AG09319 (cell line): ENCODE measurements at places on chromosomes 13 and 19.

DNA sequence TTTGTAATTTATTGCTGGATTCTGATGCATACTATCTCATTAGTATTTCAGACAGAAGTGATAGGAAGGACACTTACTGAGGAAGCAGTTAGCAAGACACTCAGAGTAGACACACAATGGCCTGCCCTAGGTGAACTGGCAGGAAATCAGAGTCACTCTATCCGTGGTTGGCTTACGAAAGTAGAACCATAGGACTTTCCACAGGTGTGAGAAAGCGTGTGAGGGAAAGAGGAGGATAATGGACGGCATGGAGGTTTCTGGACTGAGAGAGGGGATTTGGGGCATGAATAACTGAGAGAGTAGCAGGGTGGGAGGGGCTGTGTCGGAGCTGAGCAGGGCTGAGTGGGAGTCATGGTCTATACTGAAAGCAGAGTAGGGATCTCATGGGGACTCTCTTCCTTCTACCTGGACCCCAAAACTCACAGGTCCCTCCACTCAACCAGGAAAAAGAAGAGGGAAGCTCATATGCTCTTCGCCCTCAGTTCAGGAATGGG is 18.7 kb upstream of the EID2 start:
- DNase-seq, result no peak

DNA sequence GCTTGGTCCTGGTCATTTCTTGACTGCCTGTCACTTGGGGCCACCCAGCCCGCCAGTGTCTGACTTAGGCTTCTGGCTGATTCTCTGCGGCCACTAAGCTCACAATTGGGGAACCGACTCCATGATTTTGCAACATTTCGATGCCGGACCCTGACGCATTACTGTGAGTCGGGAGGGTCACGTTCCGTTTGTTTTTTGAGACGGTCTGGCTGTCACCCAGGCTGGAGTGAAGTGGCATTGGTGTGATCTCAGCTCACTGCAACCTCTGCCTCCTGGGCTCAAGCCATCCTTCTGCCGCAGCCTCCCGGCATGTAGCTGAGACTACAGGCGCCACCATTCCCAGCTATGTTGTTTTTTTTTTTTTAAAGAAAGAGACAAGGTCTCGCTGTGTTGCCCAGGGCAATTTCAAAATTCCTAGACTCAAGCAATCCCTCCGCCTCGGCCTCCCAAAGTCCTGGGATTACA is 3.2 kb upstream of the ADAT3 start:
- no peak for DNase-seq

DNA sequence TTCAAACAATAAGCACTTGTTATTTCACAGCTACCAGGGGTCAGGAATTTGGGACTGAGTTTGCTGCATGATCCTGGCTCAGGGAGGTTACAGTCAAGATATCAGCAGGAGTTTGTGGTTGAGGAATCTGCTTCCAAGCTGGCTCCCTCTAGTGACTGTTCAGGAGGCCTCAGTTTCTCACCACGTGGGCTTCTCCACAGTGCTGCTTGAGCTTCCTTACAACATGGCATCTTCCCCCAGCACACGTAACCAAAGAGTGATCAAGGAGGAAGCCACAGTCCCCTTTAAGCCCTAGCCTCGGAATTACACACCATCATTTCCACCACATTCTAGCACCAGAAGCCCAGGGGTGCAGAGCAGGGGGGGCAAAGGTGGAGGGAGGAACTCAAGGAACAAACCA is 28.8 kb downstream of the CELF5 start:
- no peak for DNase-seq

GRCh38 chr13:58804832-58805231 is 1173.3 kb downstream of the PCDH17 start:
- no peak for DNase-seq

DNA sequence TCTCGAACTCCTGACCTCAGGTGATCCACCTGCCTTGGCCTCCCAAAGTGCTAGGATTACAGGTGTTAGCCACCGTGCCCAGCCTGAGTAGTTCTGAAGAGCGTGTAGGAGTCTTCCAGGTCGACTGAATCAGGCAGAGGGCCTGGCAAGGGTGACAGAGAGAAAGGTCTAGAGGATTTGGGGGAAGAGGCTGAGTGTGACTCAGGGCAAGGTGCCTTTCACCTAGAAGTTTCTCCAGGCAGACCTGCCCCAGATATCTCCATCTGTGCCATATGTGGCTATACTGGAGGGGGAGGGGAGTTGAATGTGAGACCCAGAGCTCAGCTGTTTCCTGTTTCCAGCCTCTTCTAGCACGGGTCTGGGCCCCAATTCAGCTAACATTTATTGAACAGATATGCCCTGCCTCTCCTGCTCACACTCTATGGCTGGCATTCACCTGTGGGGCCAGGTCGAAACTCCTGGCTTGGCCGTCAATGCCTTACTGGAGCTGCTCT is 1.3 kb downstream of the CCDC159 start:
- DNase-seq, result no peak

DNA sequence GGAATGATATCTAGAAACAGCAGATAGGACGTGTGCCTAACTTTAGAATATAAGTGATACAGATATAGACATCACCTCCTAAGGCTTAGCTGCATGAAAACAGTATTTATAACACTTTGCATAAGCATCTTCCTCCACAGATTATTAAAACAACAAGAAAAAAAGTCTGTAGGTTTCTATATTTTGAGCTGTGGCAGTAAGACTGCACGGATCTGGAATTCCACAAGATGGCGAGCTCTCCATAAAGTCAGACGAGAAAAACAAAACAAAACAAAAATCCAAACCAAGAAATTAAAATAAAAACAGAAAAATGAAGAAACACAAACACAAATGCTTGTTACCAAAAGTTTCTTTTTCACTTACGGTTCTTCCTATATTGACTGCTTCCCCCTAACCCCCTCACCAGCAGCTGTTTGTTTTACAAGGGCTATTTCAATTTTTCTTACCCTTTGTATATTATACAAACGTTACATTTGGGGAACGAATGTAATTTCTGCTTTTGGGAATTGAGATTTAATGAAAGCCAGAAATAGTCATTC is 285.8 kb downstream of the MYO16 start:
- no peak for DNase-seq

DNA sequence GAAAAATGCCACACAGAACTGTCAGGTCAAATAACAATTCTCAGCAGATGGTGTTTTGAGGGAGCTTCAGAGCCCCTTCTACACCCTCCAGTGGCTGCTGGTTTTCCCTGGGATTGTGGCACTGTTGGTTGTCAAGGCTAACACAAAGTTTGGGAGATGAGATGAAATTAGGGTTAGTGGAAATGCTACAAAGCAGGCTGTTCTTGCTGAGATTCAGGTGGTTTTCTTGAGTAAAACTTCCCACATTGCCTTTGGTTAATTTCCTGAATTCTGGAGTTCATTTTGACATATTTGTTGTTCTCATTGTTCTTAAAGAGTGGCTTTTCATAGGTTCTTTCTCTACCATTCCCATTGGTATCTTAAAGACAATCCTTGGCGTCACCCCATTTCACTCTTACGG is 22.1 kb downstream of the MED4 start:
- DNase-seq, result no peak
